ENCODE measurements at places on chromosomes 13 and 19.

DNA sequence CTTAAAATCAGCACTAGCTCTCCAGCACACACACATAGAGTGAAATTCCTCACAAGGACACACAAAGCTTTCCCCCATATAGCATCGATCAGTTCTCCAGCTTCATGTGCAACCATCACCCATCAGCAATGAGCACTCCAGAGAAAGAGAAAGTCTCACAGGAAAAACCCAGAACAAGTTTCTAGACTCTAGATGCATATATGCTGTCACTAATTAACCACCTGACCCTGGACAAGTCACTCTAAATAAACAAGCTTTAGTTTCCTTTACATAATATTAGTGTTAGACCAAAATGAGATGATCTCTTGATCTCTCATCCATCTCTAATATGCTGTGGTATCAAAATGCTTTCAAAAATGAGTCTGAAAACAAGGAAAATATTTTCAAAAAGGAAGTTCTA lies 81.2 kb downstream of the TBC1D4 start:
- DNase-seq = no peak

DNA sequence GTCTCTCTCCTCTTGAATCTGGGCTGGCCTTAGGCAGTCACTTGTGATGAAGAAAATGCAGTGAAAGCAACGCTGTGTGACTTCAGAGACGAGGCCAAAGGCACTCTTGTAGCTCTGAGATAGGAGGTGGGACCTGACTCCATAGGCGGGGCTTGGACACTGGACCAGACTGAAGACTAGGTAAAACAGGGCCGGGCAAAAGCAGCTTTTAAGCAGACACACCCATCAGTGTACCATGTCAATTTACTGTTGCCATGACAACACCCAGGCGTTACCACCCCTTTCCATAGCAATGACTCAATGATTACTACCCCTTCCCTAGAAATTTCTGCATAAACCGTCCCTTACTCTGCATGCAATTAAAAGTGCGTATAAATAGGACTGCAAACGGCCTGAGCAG lies 6.6 kb upstream of the EID2 start:
- no peak for DNase-seq

DNA sequence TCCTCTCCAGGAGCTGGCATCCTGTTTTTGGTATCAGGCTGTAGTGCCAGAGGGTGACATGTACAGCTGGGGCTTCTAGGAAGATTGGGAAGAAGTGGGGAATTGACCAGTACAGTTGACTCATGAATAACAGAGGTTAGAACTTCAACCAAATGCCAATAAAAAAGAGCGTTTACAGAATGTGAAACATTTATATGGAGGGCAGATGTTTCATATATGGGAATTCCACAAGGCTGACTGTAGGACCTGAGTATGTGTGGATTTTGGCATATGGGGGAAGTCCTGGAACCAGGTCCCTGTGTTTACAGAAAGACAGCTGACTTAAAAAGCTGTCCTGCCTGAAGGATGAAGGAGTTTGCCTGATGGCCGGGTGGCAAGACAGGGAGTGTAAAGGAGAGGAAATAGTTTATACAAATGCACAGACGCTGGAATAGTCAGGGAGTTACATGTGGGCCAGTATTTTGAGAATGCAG lies 5.2 kb downstream of the CHAMP1 start:
- no peak for DNase-seq

GRCh38 chr13:22256111-22256639 lies 585.3 kb downstream of the FGF9 start:
- no peak for DNase-seq

DNA sequence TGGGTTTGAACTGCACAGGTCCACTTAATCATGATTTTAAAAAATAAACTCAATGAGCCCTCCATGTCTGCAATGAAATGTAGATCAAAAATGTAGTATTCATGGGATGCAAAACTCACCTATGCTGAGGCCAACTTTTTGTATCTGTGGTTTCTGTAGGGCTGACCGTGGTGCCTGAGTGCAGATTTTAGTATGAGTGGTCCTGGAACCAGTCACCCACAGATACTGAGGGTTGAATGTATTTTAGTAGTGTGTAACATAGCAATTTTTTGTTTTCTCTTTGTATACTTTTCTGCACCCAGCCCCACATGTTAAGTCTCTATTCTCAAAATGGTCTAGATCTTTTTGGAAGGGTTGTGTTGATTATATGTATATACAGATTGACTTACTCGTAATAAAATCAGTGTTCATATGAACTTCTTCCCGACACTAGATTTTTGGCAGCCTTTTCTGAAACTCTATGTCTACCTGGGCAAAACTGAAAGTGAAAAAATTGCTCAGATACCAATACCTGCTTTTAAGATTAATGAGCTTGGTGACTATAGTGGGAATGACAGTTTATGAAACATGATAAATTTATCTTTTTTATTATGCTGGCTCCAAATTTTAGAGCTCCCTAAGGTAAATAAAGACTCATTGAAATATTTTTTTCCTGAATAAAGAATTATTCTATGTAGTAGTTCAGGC lies 51.6 kb downstream of the DNAJC15 start:
- DNase-seq = no peak

DNA sequence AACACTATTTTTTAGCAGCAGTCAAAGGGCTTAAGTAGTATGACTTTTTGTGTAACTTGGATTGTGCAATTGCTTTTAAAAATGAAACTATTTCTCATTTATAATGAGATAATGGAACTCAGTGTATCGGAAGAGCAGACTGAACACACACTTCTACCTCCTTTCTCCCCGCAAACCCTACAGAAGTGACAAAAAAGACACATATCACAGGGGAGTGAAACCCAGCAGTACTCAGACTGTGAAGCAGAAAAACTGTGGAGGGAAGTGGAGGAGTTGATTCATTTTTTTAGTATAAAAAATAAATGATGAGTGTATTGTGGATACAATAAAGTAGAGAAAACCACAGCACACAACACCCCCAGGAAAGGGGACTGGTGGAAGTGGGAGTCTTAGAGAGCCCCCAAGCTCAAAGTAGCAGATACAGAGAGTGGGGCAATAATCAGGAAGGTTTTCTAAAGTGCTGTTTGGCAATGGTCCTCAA lies 9.7 kb downstream of the LPAR6 start:
- no peak for DNase-seq

GRCh38 chr13:110468986-110469495 lies 92.5 kb downstream of the RAB20 start:
- DNase-seq = no peak

DNA sequence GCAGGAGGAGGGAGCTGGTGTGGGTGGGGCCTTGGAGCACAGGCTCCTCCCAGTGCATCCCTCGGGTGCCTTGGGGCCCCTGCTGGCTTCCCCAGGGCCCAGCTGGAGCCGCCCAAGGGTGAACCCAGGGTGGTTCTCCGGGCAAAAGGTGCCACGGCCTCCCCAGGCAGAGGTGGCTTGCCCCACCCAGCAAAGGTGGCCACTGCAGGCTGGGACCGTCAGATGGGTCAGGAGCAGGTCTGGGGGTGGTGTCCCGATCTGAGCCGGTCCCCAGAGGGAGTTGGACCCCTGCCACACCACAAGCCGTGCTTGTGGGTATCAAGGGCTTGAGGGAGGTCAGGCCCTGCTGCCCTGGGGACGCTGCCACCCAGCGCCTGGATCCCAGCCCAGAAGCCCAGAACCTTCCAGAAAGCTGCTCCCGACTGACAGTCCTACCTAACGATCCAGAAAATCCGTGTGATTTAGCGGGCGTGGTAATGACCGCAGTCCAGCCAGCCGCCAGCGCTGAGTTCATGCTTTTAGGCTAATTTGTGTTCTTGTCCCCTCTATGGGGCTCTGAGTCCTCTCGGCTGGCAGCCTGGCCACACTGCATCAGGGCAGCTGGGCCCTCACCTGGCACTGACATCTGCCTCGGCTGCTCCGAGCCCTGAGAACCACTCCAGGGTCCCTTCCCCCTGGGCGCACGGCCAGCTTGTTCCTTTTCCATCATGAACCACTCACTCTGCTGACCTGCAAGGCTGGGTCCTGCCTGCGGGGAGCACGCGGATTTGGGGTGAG lies 5.0 kb upstream of the GRIN3B start:
- no peak for DNase-seq
